ENCODE measurements at places on chromosomes 11 and 22.

DNA sequence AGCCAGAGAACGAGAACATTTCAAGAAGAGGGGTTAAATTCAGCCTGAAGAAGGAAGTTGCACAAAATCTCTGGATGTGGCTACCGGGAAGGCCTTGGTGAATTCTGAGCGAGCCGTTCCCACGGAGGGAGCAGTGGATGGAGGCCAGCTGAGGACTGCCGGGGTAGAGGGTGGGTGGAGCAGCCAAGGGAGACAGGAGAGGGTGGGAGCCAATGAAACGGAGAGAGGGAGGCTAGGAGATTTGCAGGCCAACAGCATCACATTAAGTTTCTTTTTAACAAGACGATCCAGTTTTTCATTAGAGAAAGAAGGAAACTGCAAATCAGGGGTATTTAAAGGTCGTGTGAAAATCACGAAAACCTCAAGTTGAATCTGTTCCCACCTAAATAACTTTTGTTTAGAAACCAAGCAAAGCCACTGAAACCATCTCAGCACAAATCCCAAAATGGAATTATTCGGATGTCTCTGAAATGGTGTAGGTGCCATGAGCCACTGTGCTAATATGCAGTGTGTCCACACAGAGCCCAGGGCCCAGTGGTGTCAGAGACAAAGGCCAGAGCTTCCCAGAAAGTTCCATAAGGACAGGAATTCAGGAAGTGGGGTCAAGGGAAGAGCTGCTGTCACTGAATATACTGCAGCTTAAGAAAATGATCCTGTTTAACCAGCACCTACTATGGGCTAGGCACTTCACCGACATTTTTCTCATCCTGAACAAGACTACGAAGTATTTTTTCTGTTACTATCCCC is 59.7 kb upstream of the SLC35C1 start:
- no peak for DNase-seq

DNA sequence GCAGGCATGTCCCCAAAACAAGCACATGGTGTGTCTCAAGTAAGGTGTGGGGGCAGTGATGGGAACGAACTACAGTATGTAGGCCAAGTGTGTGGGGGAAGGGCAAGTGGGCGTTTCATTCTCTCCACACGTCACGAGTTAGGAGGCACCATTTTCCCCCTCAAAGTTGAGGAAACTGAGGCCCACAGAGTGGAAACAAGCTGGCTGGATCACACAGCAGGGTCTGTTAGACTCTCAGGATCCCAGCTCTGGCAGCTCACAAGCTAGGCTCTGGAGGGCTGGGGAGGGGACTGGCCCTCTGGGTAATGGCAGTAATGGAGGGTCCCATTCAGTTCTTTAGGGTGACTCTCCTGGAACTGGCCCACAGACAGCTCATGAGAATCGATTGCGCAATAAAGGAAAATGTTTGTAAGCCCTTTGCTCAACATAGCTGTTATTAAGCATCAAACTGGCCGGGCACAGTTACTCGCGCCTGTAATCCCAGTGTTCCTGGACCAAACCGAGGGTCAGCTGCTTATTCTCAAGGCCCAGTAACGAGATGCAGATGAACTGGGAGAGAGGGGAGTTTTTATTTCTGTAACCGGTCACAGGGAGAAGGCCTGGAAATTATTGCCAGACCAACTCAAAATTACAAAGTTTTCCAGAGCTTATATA is 24.1 kb upstream of the TUB start:
- DNase-seq: no peak

DNA sequence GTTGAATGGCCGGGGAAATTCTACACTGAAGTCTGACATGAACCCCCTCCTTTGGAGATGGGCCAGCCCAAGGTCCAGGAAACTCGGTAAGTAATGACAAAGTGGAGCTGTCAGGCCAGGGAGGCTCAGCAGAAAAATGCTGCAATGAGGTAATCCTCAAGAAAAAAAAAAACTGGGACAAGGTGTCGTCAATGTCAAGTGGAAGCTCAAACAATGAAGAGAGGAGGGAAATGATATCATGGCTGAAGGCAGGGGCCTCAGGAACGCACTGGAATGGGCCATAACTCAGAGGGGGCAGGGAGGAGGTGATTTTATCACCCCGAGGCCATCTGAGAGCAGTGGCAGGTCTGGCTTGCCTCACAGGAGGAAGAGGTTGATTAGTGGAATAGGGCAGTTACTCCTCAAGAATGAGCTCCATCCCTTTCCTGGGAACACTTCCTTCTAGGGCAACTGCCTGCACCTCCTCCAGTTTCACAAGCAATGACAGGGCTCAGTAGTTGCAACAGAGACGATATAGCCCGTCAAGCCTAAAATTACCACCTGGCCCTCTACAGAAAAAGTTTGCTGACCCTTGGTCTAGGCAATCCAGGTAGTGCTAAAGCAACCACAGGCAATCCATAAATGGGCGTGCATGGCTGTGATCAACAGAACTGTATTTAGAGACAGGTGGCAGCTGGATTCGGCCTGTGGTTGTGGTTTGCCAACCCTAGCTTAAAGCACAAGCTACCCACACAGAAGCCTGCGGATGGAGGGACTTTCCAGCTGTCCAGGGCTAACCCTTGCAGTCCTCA is 65.2 kb downstream of the FBXO7 start:
- no peak for DNase-seq

GRCh38 chr11:120108154-120108784 is 29.6 kb downstream of the TRIM29 start:
- peak; percentile 53 for DNase-seq

DNA sequence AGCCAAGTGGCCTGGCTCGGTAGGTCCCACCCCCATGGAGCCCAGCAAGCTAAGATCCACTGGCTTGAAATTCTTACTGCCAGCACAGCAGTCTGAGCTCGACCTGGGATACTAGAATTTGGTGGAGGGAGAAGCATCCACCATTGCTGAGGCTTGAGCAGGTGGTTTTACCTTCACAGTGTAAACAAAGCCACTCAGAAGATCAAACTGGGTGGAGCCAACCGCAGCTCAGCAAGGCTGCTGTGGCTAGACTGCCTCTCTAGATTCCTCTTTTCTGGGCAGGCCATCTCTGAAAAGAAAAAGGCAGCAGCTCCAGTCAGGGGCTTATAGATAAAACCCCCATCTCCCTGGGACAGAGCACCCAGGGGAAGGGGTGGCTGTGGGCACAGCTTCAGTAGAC is 22.3 kb upstream of the OR5B21 start:
- no peak for DNase-seq

DNA sequence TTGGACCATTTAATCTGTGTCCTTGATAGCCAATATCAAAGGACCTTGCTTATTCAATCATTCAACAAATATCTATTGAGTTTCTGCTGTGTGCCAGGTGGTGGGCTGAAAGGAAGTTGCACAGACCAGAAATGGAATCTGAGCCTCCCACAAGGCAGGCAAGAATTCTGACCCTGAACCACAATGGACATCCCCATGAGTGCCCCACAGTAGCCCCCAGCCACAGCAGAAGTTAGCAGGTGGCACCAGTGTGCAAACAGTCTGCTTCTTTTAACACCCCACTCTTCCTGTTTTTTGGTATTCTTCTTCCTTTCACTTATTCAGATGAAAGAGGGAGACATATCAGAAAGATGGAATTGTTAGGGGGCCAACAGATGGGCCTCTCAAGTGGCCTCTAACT is 12.2 kb upstream of the SERPING1 start:
- no peak for DNase-seq

DNA sequence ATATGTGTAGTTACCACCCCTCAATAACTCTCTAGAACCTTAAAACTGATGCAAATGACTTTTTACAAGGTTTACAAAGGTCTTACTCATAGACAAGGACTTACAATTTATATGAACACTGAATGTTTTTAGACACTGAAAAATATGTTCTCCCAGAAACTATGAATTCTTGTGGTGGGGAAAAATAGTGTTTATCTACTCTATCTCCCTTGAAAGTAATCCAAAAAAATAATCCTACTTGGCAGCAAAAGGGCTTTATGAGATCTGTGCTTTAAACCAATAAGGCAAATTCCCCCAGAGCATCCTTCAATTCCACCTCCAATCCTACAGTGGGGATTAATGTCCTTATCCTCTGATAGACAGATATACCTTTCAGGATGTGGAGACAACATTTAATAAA is 1984.1 kb upstream of the RAG2 start:
- DNase-seq: no peak

GRCh38 chr11:1335264-1335810 is 25.9 kb upstream of the TOLLIP start:
- DNase-seq: no peak

DNA sequence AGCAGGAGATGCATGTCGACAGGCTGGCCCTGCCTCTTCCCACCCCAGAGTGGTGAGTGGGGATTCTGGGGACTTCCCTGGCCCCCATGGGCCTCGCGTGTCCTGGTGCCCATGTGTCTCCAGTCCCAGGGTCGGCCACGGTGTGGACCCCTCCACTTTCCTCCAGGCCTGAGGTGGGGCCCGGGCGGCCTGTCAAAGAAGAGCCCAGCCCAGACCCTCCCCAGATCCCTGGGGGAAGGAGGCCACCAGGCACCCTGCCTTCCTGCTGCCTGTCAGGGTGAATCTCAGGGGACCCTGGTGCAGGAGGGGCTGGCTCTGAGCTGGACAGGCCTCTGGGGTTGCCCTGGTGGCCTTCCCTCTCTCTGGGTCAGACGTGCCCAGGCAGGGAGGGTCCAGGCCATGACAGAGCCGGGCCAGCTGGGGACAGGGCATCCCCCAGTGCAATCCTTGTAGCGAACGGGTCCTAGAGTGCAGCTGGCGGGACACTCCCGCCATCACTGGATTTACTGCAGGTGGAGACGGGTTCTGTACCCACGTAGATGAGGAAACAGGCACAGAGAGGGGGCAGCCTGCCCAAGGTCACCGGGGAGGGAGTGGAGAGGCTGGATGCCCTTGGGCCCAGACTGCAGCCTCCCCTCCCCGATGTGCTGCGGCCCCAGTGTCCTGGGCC is 13.5 kb upstream of the MUC6 start:
- no peak for DNase-seq

GRCh38 chr11:69211920-69212797 is 56.4 kb downstream of the SMIM38 start:
- no peak for DNase-seq

GRCh38 chr11:71206186-71206585 is 46.2 kb downstream of the SHANK2 start:
- DNase-seq: no peak

DNA sequence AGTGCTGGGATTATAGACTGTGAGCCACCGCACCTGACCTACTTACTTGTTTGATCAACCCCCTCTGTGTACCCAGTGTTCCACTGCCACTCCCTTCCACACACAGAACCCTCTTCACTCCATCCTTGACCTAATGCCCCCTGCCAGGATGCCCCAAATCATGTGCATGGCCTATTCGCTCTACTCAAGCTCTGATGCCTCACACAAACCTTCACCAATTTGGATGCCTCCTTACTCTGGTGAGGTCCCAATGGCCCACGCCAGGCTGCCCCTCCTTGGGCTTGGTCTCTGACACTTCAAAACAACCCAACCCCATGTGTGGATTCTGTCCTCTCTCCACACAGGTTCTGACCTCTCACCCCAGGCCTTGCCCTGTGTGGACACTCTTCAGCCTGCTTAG is 9.4 kb upstream of the PSMC3 start:
- DNase-seq: no peak

- no peak for DNase-seq
Measured at GRCh38 chr11:81345609-81346008, 1388.1 kb downstream of the FAM181B start.

GRCh38 chr11:74650498-74650897 is 58.1 kb downstream of the POLD3 start:
- DNase-seq: no peak

GRCh38 chr11:6670202-6670830 is 12.8 kb downstream of the MRPL17 start:
- DNase-seq: no peak

GRCh38 chr11:10715571-10715970 is 22.0 kb upstream of the IRAG1 start:
- peak; percentile 39 for DNase-seq

- DNase-seq: no peak
Measured at GRCh38 chr11:122737951-122738693, 82.6 kb downstream of the UBASH3B start.

- DNase-seq: no peak
Measured at GRCh38 chr11:43547889-43548381, 132.6 kb upstream of the HSD17B12 start.

GRCh38 chr11:107785401-107785800 is 73.2 kb downstream of the SLC35F2 start:
- DNase-seq: no peak

DNA sequence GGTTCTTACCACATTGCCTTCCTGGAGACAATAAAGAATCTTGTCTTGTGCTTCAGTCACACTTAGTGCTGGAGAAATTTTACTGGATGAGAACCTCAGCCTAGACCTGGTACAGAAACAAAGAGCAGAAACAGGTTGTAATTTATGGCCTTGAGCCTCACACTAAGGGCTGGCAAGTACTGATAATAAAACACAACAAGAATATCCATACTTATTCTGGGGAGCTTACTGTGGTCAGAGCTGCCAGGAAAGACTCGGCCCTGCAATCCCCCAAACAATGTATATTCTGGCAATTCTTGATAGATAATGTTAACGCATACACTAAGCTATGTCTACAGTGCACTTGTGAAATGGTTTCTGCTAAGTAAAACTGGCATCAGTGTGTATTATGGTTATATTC is 9.7 kb downstream of the SNX19 start:
- no peak for DNase-seq

DNA sequence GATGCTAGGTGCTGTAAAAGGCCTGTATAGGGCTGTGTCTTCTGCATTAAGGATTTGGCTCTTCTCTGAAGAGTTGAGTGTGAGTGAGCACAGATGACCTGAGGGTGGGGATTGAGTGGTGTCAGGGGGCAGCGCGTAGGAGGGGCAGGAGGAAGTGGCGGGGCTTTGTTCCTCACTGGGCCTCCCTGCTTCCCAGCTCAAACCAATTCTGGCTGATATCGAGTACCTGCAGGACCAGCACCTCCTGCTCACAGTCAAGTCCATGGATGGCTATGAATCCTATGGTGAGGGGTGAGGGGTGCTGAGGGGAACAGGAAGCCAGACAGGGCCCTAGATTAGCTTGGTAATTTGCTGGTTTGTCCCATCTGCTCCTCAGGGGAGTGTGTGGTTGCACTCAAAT is 9.1 kb downstream of the PHOX2A start:
- DNase-seq: no peak

DNA sequence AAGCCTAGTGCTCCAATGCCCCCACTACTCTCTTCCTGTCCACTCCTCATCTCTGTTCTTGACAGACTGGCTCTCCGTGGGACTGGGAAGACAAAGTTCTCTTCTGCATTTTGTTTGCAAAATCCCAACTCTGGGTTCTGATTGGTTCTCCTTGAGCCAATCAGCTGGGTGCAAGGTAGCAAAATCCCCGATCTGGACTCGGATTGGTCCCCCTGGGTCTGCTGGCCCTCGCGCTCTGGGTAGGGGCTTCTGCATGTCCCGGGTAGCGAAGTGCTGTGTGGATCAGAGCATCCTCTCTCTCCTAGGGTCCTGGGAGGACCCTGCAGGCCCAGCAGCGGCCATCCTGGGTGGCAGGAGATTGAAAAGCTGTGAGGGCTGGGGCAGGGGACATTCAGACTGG is 22.3 kb upstream of the A4GALT start:
- no peak for DNase-seq

DNA sequence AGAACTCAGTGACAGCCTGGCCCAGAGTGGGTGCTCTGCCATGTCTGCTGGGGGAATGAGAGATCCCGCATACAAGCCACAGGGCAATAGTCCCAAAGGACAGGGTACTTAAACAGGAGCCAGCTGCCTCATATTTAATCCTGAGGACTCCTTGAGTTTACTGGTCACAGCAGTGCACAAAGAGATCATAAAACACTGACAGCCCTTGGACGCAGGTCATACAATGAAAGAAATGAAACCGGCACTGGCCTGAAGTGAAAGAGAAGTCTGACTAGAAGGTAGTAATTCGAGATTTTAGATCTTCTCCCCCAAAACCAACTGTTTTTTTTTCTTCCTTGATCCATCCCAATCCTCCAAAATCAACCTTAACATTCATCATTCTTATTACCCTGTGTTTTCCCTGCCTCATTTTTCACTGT is 299.8 kb upstream of the SYN3 start:
- DNase-seq: no peak
